G401 (cell line): ENCODE measurements at places on chromosomes 4 and X.

- DNase-seq = no peak
These were observed 38.5 kb downstream of the PRIMPOL start for GRCh38 chr4:184688005-184688404.

DNA sequence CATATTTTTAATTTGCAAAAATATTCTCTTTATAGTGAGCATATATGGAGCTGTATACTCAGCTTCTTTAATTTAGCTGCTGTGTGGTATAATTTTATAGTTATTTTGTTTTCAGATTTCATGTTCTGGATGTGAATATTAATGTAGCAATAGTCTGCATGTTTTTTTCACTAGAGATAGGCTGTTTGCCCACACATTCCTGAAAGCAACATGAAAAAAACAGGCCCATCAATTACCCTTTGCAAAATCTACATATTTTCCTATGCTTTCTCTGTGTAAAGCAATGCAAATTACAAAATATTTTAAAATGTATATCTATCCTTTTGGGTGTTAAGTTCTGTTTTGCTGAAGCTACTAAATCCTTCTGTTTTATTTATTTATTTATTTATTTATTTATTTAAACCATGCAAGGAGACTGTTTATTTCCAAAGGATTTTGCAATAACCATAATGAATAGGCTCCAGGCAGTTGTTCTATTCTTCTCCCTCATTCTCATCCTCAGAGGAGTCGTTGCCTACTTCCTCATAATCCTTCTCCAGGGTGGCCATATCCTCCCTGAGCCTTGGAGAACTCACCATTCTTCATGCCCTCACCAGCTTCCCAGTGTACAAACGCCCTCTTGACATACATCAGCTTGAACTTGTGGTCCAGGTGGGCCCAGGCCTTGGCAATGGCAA, 277.1 kb downstream of the ANKRD50 start:
- DNase-seq = no peak

GRCh38 chr4:125765941-125766340, 451.2 kb downstream of the FAT4 start:
- no peak for DNase-seq

DNA sequence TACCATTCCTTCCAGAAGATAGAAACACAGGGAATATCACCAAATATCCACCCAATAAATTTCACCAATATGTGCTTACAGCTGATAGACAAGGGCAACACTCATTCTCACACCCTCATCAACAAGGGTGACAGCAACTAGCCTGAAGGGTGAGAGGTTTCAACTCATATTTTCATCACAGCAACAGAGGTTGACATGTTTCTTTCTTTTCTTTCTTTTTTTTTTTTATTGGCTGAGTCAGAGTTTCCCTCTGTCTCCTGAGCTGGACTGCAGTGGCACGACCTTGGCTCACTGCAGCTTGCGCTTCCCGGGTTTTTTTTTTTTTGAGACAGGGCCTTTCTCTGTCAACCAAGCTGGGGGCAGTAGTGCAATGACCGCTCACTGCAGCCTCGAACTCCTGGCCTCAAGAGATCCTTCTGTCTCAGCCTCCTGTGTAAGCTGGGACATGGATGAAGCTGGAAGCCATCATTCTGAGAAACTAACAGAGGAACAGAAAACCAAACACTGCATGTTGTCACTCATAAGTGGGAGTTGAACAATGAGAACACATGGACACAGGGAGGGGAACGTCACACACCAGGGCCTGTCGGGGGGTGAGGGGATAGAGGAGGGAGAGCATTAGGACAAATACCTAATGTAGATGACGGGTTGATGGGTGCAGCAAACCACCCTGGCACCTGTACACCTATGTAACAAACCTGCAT, 27.5 kb upstream of the ASMTL start:
- no peak for DNase-seq

- DNase-seq = no peak
These were observed 52.8 kb upstream of the CBR4 start for GRCh38 chr4:169062897-169063244.

GRCh38 chrX:118593407-118593806, 97.8 kb downstream of the DOCK11 start:
- DNase-seq = no peak

- DNase-seq = no peak
These were observed 921.8 kb upstream of the FTHL17 start for GRCh38 chrX:31993637-31994036.

GRCh38 chrX:29531336-29531735, 684.0 kb upstream of the MAGEB2 start:
- DNase-seq = no peak

- DNase-seq = peak; percentile 28
These were observed 2.4 kb downstream of the NKX3-2 start for GRCh38 chr4:13541720-13542576.

DNA sequence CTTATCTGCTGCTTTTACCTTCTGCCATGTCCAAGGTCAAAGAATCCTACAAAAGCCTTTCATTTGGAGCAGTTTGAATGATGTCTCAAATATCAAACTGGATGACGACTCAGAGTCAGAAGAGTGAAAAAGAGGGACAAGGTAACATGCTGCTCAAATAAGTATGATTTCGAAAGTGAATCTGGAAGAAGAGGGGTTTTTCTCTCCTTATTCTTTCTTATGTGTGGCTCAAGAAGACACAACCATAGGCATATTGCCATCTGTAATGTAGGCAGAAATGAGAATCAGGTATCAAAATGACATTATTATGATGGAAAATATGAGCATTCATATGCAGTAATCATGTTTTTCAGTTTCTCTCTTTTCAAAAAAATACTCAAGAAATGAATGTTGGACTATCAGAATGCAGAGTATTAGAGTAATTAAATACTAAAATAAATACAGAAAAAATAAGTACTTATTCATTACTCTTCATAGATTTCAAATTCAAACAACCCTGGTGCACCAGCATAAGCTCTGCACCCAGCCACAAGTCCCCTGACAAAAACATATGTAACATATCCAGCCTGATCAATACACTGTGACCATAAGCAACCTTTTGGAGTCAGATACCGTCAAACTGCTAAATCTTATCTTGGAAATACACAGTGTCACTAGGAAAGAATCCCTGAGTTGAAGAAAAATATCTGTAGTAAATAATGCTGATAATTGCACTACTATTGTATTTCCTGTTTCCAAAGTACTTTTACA, 468.6 kb downstream of the INPP4B start:
- no peak for DNase-seq

DNA sequence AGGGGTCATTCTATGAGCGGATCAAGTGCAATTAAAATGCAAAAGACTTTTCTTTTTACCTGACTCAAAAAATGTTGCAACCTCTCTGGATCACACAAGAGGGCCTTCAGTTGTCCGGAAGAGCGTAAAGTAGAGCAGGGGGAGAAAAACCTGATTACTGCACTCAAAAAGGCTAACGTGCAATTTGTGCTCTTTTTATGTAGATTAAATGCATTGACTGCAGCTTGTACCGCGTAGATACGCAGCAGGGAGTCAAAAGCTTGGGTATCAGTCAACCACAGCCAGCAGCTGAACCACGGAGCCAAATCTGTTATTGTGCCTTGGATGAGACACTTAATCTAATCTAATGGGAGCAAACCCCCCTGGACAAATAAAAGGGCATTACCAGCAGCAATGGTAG, 107.3 kb upstream of the RAI2 start:
- DNase-seq = no peak

DNA sequence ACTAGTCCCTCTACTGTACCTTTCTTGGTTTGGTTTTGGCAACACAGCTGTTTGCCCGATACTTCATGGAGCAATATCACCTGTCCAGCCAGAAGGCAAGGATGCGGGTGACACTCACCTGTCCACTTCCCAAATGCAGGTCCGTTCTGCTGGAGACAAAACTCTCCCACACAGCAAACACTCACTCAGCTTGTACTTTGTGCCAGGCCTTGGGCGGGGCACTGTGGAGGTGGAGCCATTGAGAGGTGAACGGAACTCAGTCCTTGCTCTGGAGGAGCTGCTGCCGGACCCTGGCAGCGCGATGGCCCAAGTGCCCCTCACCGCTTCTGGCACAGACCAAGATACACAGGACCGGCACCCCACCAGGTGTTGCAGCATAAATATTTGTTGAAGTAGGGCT, 15.3 kb upstream of the HMGB3 start:
- DNase-seq = no peak

DNA sequence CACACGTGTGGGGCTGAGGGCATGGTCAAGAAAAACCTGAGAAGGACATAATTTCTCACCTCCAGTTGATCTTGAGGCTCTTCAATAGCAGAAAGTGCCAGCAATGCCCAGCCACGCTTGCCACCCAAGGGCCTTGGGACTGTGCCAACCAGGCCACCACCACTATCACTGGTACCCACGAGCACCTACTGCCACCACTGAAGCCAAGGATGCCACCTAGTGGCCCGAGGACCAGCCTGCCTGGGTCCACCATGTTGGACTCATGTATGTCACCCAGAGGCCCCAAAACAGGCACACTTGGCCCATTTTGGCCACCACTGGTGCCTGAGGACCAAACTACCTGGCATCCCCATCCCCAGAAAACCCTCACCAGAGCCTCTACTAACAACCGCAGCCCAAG, 191.8 kb downstream of the ADAM29 start:
- DNase-seq = no peak

GRCh38 chrX:103414561-103414960, 38.2 kb downstream of the BEX3 start:
- DNase-seq = no peak

DNA sequence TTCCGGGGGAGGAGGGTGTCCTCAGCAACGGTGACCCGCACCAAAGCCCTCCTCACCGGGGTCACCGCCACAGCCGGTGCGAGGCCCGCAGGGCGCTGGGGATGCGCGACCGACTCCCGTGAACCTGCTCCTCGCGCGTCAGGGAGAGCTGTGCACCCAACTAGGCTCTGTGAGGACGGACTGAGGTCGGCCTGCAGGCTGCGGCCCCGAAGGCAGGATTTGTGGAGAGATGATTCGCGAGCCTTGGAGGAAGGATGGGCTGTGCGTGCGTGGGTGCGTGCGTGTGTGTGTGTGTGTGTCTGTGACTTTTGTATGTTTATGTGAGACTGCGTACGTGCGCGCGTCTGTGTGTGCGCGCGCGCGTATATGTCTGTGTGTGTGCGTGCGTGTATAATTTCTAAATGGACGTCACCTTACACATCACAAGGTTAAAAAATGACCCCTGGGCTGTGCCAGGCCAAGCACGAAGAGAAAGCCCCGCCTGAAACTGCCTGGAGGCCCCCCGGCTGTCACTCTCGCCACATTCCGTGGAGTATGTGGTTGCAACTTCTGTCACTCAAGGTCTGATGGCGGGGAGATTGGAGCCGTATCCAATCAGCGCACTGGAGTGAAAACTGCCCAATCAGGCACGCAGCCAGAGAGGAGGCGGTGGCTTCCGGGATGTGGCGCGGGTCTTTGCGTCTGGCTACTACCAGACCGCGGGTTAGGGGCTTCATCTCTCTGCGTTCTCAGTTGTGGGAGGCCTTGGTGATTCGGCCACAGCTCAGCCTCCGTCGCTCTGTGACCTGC, at the start of gene ZNF141:
Gene ZNF141 (plus strand): TSS at position 672 of the 789 bp plus-strand sequence. CDS start 170 bp downstream, outside the sequence.
- DNase-seq = peak; percentile 99
